Smooth muscle cell of the brain vasculature (primary cell): ENCODE measurements at places on chromosomes 11 and 22.

- no peak for DNase-seq
Observed at GRCh38 chr11:72781313-72782080, 12.3 kb downstream of the STARD10 start.

DNA sequence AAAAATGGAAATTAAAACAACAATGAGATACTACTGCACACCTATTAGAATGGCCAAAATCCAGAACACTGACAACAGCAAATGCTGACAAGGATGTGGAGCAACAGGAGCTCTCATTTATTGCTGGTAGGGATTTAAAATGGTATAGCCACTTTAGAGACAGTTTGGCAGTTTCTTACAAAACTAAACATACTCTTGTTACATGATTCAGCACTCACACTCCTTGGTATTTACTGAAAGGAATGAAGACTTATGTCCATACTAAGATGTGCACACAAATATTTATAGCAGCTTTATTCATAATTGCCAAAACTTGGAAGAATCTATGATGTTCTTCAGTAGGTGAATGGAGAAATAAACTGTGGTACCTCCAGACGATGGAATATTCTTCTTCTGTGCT is 40.8 kb downstream of the PGM2L1 start:
- no peak for DNase-seq

DNA sequence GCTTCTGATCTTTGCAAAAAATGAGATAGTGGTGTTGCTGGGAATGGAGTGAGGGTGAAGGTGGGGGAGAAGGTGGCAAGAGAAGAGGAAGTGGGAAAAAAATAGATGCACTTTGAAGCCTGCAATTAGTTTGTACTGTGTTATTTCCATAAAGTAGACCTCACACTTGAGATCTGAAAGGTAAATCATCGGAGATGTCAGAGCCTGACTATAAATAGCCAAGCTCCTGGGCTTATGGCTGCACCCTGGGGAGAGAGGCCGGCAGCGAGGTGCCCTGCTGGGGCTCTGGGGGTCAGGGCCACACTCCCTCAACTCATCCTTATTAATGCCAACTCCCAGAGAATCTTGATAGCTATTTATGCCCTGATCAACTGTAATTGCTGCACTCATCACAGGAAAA is 134.4 kb downstream of the NXPE2 start:
- no peak for DNase-seq

GRCh38 chr11:61694946-61695706 is 14.9 kb downstream of the DAGLA start:
- no peak for DNase-seq
